Activated CD4-positive, alpha-beta T cell treated with anti-CD3 and anti-CD28 coated beads, Interleukin-2, amount 10 ng/mL, durations not matched to agents 24 days and 14 days (primary cell): ENCODE measurements at places on chromosomes 5 and 9. TPM values are rescaled to one million over a fixed set of nuclear protein-coding genes. Genes with fewer than 3 reads are reported as not detected.

The NPDC1 gene
- 58.1 and 59.4 TPM in 2 replicates for total RNA-seq

The CDX1 gene
- total RNA-seq = not detected in 2 replicates

The INSL6 gene
- not detected in 2 replicates for total RNA-seq

The PCDHA1 gene
- total RNA-seq = not detected in 2 replicates

The F2RL2 gene
- not detected in 2 replicates for total RNA-seq

The LTC4S gene
- total RNA-seq = 0.88 and 1.6 TPM in 2 replicates

The CSF2 gene
- 1,084 and 1,122 TPM in 2 replicates for total RNA-seq

The CCDC112 gene
- 0.31 and 0.49 TPM in 2 replicates for total RNA-seq

The SH3GL2 gene
- total RNA-seq = not detected in 2 replicates

The FEM1C gene
- total RNA-seq = 13.9 and 14.6 TPM in 2 replicates

The PHPT1 gene
- total RNA-seq = 134 and 145 TPM in 2 replicates

The DDX4 gene
- total RNA-seq = 0.19 and 0.40 TPM in 2 replicates

The RANBP17 gene
- total RNA-seq = not detected in 2 replicates

The TMEM252 gene
- not detected in 2 replicates for total RNA-seq

The PCDHAC1 gene
- not detected in 2 replicates for total RNA-seq

The HOMER1 gene
- total RNA-seq = 13.8 and 15.0 TPM in 2 replicates

The SNCAIP gene
- total RNA-seq = not detected in 2 replicates

The C5orf58 gene
- total RNA-seq = not detected in 2 replicates

The IL3 gene
- total RNA-seq = 67.7 and 71.3 TPM in 2 replicates

The GDF9 gene
- total RNA-seq = 0.30 and 0.45 TPM in 2 replicates

The DNAH5 gene
- total RNA-seq = not detected in 2 replicates

The N4BP3 gene
- total RNA-seq = 3.2 and 3.3 TPM in 2 replicates

The PPP2R2B gene
- 0.12 TPM in 1 of 2 replicates, not detected in the other for total RNA-seq

The WHRN gene
- 2.0 and 2.1 TPM in 2 replicates for total RNA-seq

The DNAJC18 gene
- 34.2 and 38.6 TPM in 2 replicates for total RNA-seq

The ZSWIM6 gene
- 7.4 and 7.9 TPM in 2 replicates for total RNA-seq
